Pancreas (tissue), 10 donors: ENCODE measurements at places on chromosomes 4 and X.

- no peak for DNase-seq
These were observed 124.4 kb upstream of the PUDP start for GRCh38 chrX:7272346-7272745.

- no peak for DNase-seq
These were observed 70.5 kb upstream of the TBC1D9 start for GRCh38 chr4:140826701-140827027.

- DNase-seq: no peak
These were observed 14.5 kb upstream of the KDM5C start for GRCh38 chrX:53239474-53239873.

DNA sequence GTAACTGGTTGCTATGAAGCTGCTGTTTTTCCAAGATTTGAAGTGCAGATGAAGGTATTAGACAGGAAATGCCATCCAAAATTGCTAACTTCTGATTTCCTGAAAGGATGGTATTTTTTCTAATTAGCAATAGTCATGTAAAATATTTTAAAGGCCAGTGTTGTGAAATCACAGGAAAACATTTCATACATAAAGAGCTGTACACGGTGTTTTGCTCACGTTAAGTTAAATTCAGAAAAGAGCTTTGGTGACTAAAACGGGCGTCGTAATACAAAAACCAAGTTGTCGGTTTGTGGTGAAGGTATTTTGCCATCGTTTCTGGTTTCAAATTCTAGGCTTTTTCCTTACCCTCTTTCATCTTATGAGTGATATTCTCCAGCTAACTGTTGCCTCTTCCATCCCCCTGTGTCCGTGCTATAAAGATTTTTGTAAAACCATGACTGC lies 39.8 kb downstream of the AFF1 start:
- DNase-seq: no peak

DNA sequence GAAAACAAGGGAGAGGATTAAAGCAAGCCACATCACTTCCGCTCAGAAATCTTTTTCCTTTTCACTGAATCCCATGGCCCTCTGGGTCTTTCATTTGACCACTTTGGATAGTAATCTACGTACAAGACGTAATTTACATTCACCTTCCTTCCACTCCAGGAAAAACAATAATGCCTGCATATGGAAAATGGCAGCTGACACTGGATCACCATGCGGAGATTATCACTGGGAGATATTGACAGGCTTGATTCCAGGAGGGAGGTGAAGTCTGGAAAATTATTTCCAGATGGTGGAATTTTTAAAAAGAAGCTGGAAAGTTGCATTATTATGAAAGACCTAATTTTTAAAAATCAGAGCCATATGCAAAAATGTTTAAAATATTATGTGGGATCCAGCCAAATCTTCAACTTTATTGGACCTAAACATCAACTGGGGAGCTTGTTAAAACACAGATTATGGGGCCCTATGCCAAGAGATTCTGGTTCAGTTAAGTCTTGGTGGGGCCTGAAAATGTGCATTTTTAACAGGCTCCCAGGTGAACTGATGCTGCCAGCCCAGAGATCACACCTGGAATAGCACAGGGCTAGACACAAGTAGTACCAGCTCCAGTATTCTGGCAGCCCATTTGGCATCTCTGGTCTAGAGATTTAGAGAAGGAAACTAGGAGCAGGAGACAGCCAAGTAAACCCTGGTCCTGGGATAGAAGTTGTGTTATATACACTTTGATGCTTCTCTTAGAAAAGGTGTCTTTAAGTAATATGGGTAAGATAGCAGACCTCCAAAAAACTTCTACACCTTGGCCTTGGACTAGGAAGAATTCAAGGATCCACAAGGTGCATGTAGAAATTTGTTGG lies 290.3 kb upstream of the LDB2 start:
- no peak for DNase-seq
